ENCODE measurements at places on chromosomes 4 and X.

GRCh38 chr4:168163106-168163505 lies 70.8 kb downstream of the ANXA10 start:
- DNase-seq: no peak

DNA sequence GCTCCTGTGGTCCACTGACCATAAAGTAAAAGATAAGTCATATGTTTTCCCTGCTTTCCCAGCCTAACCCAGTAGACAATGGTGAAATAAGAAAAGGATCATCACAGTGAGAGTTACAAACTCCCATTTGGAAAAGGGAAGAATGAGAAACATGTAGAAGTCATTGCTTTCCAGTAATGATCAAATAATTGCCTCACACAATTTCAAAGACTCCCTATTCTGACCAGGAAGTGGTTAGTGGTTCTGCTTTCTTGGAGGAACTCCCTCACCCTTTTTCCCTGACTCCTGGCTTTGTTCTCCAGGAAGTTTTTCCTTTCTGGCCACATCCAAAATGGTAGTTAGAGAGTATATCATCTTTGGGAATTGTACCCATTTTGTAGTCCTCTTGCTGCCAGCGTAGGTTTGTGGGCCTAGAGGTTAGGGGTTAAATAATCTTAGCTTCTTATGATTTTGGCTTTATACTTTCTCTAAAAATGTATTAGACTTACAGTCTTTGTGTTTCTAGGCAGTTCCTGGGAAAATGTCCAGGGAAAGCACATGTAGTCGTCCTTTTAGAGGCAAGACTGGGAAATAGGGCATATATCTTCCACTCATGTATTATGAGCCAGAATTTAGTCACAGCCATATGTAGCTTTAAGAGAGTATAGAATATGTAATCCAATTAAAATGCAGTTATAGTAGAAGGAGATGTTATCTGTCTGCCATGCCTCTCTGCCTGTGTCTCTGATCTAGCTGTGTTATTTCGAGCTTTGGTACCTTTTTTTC lies 10.5 kb downstream of the VAMP7 start:
- DNase-seq: no peak

DNA sequence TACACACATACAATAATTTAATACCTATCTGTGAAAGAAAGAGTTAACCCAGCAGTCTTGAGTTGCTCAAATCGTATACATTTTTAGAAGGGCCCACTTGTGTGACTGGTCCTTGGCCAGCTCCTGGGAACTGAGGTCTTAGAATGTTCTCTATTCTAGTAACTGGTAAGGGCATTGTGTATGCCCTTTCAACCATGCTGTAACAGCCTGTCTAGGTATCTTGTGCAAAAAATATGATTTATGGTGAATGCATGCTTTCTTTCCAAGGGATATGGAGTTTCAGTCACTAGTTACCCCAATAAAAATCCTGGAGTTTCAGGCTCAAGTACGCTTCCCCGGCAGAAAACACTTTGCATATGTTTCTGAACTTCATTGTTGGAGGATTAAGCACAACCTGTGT lies 140.6 kb downstream of the NEXMIF start:
- DNase-seq: no peak

DNA sequence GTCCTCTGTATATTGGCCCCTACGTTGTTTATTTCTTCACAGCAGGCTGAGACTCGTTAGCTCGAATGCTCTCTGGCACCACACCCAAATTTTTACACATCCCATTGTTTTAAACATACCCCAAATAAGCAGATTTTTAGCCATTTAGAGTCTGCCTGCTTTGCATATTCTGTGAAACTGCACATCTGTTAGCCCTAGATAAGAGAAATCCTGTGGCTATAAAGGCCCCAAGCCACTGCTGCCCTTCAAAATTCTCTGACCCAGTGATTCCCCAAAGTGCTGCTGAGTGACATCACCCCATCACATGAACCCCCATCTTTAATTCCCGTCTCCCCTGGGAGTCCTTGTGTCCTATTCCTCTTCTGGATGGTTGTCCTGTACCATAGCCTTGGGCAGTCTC lies 20.8 kb downstream of the TEX13C start:
- DNase-seq: no peak

GRCh38 chr4:84433633-84434222 lies 65.4 kb downstream of the NKX6-1 start:
- no peak for DNase-seq

GRCh38 chr4:73208376-73208775 lies 50.2 kb downstream of the ANKRD17 start:
- DNase-seq: no peak

- DNase-seq: no peak
Observed at GRCh38 chr4:88865466-88865865, 167.8 kb upstream of the NAP1L5 start.

DNA sequence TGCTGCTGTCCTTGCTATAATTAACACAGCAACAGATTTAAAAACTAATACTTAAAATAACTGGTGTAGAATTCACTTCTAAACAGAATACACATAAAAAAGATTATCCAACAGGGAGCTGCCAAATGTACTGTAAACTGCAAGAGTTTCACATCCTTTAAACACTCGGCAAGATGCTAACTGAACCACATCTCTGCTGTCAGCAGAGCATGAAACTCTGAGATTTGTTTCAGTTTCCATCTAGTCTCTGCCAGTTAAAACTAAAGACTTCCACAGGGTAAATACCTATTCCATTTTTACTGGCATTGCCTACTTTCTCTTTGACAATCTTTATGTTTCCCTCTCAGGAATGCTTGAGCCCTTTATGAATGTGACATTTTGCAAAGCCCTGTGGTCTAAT lies 127.7 kb downstream of the SLC7A11 start:
- DNase-seq: no peak

DNA sequence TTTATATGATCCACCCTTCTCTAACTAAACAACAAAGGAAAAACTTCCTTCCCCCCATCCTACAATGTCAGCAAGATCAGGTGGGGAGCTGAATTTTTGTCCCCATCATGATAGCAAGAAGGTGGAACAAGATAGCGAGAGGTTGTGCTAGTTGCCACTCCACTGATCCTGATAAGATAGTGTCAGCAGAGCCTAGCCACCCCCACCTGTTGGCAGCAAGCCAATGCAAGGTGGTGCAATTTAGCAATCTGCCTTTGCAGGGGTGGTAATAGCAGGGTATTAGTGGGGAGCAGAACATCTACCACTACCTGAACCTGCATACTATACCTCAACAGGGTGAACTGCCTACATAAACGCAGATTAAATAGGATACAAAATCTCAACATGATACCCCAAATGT lies 80.2 kb upstream of the MAMLD1 start:
- DNase-seq: no peak

DNA sequence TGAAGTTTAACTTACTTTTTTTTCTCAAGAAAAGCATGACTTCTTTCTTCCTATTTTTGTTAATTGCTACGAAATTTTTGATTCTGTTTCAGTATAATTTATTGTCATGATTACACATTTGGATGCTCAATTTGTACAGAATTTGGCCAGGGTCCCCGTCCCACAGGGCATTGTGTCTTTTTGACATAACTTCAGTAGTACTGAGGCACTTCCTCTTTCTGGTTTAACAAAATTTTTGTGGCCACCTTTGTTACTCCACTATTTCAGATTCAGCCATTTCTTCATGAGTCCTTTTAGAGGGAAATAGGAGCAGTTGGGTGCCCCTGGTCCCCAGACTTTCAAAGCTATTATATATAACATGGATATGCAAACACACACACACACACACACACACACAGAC lies 1248.7 kb downstream of the PCDH7 start:
- DNase-seq: no peak

DNA sequence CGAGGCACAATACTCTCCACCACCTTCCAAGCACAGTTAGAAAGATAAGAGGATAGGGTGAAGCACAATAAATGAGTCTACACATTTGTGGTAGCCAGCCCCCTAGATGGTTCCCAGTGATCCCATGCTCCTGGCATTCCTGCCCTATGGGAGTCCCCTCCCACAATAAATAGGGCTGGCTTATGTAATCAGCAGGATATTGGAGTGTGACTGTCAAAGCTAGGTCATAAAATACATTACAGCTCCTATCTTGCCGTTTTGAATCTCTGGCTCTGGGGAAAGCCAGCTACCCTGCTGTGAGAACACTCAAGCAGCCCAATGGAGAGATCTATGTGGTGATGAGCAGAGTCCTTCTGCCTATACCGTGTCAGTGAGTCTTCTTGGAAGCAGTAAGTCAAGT lies 198.7 kb upstream of the NOCT start:
- no peak for DNase-seq

DNA sequence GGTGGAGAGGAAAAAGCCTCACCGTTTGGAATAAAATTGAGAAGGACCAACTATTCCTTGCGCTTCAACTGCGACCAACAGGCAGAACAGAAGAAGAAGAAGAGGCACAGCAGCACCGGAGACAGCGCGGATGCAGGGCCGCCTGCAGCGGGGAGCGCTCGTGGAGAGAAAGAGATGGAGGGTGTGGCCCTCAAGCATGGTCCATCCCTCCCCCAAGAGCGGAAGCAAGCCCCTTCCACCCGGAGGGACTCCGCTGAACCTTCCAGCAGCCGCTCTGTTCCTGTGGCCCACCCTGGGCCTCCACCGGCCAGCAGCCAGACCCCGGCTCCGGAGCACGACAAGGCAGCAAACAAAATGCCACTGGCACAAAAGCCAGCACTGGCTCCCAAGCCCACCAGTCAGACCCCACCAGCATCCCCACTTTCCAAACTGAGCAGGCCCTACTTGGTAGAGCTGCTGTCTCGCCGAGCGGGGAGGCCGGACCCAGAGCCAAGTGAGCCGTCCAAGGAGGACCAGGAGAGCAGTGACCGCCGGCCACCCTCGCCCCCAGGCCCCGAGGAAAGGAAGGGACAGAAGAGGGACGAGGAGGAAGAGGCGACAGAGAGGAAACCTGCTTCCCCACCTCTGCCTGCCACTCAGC lies 71.2 kb downstream of the AASDH start:
- DNase-seq: no peak

- no peak for DNase-seq
Observed at GRCh38 chr4:77039796-77040195, 36.0 kb downstream of the CCNI start.

DNA sequence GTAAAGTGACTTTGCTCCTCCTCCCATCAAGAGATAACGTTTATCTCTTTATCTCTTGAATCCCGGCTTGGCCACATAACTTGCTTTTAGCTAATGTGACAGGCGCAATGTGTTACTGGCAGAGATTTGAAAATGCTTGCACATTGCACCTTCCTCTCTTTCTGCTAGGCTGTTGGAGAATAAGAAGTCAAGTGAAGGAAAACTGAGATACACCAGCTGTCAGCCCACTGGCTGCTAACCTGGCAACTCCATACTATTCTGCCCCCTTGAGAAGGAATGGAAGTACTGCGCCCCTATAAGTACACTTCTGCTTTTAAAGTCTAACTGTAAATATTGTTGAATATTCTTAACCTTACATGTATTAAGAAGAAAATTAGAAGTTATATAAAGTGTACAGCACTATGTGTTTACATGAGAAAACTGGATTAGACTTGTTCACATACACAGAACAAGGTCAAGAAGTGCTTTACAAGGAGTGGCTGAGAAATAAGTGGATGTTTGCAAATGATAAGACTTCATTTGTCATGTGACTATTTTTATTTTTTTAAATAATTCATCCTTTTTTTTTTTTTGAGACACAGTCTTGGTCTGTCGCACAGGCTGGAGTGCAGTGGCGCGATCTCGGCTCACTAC lies 424.5 kb upstream of the CTSO start:
- DNase-seq: peak; percentile 30

DNA sequence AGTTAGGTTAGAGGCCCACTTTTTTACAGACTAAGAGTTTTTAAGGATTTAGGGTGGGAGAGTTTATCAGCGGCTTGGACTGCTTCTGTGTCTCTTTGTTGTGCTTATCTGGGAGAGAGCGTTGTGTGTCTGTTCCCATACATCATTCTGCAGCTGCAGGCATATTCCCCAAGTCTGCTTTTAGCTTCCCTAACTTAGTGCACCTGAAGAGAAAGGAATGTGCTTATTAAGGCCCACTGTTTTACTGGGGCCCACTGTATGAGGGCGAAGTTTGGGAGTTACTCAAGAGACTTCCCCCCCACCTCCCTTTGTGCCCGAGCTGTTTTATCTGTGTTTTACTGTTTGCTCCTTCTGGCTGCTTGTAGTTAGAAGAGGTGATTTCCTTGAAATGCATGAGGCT lies 31.9 kb downstream of the ART3 start:
- DNase-seq: no peak

- DNase-seq: no peak
Observed at GRCh38 chr4:123632693-123633030, 236.1 kb downstream of the SPRY1 start.

DNA sequence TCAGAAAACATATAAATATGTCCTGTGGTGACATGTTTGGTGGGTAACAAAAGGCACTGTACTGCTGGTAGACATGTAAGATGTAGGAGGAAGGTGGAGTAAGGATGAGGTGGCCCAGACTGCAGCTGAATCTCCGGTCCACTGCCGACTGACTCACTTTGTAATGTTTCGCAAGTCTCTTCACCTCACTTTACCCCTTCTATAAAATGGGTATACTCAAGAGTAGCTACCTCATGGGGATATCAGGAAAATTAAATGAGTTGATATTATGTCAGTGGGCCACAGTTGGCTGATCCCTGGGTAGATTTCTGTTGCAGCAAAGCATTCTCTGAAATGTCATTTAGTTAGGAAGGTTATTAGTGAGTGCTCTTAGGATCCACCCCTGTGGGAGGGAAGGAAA lies 22.1 kb downstream of the MRFAP1 start:
- no peak for DNase-seq

GRCh38 chrX:23754664-23755063 lies 11.6 kb upstream of the ACOT9 start:
- no peak for DNase-seq

- no peak for DNase-seq
Observed at GRCh38 chr4:11421116-11421515, 7.6 kb downstream of the HS3ST1 start.

DNA sequence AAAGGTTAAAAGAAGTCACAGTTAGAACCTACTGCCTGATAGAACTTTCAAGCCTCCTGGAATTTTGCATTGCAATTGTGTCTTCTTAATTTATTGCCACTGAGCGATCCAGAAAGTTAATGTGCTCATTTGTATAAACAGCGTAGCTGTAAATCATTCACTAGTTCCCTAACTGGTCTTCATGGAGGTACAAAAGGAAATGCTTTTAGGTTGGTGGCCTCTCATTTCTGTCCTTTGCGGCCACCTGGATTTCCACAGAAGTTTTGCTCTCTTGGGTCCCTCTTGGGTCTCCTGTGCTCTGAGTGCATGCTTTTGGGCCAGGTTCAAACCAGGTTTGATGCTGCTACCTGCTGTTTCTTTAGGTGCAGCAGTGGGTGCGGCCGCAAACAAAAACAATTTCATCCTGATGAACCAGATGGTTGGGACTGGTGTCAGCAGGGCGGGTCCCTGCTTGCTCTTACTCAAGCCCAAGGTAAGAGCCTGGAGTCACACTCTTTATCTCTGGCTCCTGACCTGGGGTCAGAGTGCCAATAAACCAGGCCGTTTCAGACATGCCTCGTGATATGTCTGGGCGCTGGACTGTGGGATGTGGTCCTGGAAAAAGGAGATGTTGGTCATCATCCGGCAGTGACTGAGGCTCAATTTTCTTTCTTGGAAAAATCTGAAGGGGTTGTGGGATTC lies 270.1 kb downstream of the PTTG2 start:
- peak; percentile 55 for DNase-seq

All from NCI-H2171 treated with DMSO at 0.1 percent for 48 hours (cell line).